ENCODE measurements at places on chromosomes 7 and 10. TPM values are rescaled to one million over a fixed set of nuclear protein-coding genes. Genes with fewer than 3 reads are reported as not detected.

GRCh38 chr7:137084607-137085380 lies 216.3 kb downstream of the CHRM2 start:
- no peaks in the 10 kb centered on the region for H3K36me3 ChIP-seq
- H3K27ac ChIP-seq: no peak overlapping the region
- DNase-seq: no peak

DNA sequence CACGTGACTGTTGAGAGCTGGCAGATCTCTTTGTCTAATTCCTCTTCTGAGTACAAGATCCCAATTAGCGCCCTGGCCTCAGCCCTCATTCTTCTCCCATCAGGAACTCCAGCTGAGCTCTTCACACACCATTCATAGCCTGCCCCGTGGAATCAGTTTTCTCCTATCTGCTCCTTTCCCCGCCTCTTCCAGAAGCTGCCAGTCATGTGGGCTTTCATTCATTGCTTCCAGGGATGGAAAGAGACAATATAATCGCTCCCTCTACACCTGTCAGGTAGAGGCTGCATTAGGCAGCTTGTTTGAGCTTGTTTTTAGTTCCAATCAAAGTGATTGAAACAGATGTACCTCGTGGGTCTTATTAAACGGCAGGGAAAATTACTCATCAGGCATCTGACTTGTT lies 515.8 kb downstream of the TYW1 start:
- no peak for DNase-seq
- no peaks in the 10 kb centered on the region for H3K27me3 ChIP-seq
- no peaks in the 10 kb centered on the region for H3K36me3 ChIP-seq
- no peak overlapping the region for H3K27ac ChIP-seq

DNA sequence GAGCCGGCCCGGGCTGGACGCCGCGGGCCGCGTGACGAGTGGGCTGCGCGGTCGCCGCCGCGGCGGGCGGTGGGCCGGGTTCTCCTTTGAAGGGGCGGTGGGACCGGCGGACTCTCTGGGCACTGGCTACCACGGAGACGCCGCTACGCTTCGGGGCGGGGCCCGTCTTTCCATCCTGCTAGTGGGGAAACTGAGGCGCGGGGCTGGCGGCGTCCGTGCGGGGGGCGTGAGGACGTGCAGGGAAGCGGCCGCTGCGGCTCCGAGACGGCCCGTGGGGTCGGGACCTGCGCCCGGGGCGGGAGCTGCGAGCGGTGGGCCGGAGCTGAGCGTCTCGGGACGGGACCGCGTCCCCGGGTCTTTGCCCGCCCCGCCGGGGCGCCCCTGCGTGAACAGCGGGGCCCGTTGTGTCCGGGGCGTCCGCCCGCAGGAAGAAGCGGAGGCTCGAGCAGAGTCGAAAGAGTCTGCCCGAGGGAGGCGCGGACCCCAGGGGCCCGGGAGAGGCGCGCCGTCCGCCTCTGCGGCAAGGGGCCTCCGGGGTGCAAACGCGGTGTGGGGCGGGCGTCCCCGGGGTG lies 548 bp upstream of the BNIP3 start:
- peaks cover 14% of the 10 kb centered on the region for H3K4me1 ChIP-seq
- H3K27me3 ChIP-seq: no peaks in the 10 kb centered on the region
- peak overlapping the region; percentile 61 for H3K27ac ChIP-seq
- peak overlapping the region; percentile 83 for H3K4me3 ChIP-seq
- DNase-seq: no peak

The GNAT3 gene
- not detected for total RNA-seq

The COL28A1 gene
- total RNA-seq: 6.8 TPM

GRCh38 chr10:77859200-77859864 lies 67.2 kb downstream of the DLG5 start:
- no peak overlapping the region for H3K27ac ChIP-seq
- no peak for DNase-seq
- no peaks in the 10 kb centered on the region for H3K4me1 ChIP-seq

DNA sequence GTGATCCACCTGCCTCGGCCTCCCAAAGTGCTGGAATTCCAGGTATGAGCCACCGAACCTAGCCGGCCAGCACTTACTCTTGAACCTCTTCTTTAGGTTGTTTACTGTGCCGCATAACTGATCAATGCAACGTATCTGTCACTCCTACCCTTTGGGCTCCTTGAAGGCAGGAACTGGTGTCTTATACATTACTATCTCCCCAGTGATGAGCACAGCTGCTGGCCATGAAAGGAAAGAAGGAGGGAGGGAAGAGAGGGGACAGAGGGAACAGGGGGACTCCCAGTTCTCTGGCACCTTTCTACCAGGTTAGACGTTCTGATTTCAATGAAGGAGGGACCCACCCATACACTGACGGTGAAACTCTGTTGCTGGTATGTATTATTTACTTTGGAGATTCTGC lies 111.8 kb upstream of the NANOS1 start:
- no peaks in the 10 kb centered on the region for H3K36me3 ChIP-seq
- H3K4me3 ChIP-seq: no peak overlapping the region
- H3K27me3 ChIP-seq: no peaks in the 10 kb centered on the region
- H3K27ac ChIP-seq: no peak overlapping the region
- DNase-seq: no peak
- no peaks in the 10 kb centered on the region for H3K4me1 ChIP-seq

DNA sequence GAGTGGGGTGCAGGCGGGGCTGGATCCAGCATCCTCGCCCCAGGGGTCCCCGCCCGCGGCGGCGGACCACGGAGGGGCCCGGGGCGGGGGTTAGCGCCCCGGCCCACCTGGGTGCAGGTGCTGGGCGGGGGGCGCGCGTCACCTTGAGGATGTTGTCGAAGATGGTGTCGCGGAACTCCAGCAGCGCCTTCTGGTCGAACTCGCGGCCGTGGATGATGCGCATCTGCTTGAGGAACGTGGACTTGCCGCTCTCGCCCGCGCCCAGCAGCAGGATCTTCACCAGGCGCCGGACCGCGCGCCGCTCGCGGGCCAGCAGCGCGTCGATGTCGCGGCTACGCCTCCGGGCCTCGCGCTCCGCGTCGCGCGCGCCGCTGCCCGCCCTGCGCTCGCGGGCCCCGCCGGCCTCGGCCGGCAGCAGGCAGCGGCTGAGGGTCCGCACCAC lies 376 bp downstream of the GNA12 start:
- peak overlapping the region; percentile 72 for H3K27ac ChIP-seq
- H3K4me1 ChIP-seq: peaks cover 11% of the 10 kb centered on the region
- DNase-seq: peak; percentile 43

DNA sequence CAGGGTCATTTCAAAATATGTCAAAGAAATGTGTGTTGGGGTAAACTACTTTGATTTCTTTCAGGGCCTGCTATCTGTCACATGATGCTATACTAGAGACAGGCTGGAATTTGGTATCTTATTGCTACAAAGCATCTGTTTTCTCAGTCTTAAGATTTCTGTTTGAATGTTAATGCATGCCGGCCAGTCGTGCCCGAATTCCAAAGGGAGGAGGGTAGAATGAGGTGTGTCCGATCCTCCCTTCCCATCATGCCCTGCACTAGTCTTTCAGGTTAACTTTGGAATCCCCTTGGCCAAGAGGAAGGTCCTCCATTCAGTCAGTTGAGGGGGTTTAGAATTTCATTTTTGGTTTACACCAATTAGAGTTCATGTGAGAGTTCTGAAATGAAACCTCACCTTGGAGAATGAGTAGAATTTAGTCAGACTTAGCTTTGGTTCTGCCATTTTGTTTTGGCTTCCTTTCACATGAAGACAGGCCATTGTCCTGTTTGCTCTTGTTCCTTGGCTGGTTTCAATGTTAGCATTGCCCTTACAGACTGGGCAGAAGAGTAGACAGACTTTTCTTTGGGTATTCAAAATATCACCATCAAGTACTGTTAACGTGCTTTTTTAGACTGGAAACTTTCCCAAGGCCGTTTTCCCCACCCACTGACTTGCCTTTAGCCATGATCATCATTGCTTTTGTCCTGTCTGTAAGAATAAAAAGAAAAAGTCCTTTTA lies 95.8 kb downstream of the CAMK1D start:
- H3K27ac ChIP-seq: peak overlapping the region; percentile 70
- H3K4me1 ChIP-seq: no peaks in the 10 kb centered on the region
- no peaks in the 10 kb centered on the region for H3K27me3 ChIP-seq
- no peak overlapping the region for H3K4me3 ChIP-seq
- DNase-seq: no peak

The MYO3A gene
- not detected for total RNA-seq

DNA sequence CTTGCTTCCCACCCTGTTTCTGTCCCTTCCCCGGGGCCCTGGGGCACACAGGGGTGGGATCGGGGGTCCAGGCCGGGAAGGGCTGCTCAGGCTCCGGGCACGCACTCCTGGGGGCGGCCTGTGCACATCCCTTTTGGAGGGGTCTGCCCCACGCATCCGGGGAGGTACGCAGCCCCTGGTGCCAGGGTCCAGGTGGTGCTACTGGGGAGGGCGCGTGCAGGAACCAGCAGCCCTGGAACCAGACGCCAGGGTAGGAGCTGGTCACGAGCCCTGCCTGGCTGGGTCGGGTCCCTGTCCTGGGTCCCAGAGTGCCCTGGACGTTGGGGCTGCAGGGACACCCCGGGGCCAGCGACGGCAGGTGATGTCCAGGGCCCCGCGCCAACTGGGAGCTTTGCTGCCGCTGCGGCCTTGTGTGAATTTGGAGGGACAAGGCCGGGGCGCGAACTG lies 53.4 kb downstream of the GLRX3 start:
- DNase-seq: no peak
- no peaks in the 10 kb centered on the region for H3K4me1 ChIP-seq
- no peaks in the 10 kb centered on the region for H3K36me3 ChIP-seq
- no peak overlapping the region for H3K4me3 ChIP-seq
- H3K27me3 ChIP-seq: no peaks in the 10 kb centered on the region
- H3K27ac ChIP-seq: no peak overlapping the region

The PLA2G12B gene
- total RNA-seq: not detected

- H3K4me1 ChIP-seq: no peaks in the 10 kb centered on the region
- no peaks in the 10 kb centered on the region for H3K27me3 ChIP-seq
- no peak for DNase-seq
- no peaks in the 10 kb centered on the region for H3K36me3 ChIP-seq
- no peak overlapping the region for H3K27ac ChIP-seq
These were observed 604.4 kb upstream of the LRRN3 start for GRCh38 chr7:110486549-110486948.

GRCh38 chr7:81031996-81032395 lies 113.1 kb upstream of the SEMA3C start:
- no peaks in the 10 kb centered on the region for H3K4me1 ChIP-seq
- no peak for DNase-seq
- no peaks in the 10 kb centered on the region for H3K27me3 ChIP-seq
- no peaks in the 10 kb centered on the region for H3K36me3 ChIP-seq
- H3K27ac ChIP-seq: no peak overlapping the region
- no peak overlapping the region for H3K4me3 ChIP-seq

GRCh38 chr7:96591900-96592676 lies 117.6 kb downstream of the SEM1 start:
- no peak overlapping the region for H3K4me3 ChIP-seq
- no peaks in the 10 kb centered on the region for H3K36me3 ChIP-seq
- no peak overlapping the region for H3K27ac ChIP-seq
- DNase-seq: no peak
- no peaks in the 10 kb centered on the region for H3K4me1 ChIP-seq
- no peaks in the 10 kb centered on the region for H3K27me3 ChIP-seq

DNA sequence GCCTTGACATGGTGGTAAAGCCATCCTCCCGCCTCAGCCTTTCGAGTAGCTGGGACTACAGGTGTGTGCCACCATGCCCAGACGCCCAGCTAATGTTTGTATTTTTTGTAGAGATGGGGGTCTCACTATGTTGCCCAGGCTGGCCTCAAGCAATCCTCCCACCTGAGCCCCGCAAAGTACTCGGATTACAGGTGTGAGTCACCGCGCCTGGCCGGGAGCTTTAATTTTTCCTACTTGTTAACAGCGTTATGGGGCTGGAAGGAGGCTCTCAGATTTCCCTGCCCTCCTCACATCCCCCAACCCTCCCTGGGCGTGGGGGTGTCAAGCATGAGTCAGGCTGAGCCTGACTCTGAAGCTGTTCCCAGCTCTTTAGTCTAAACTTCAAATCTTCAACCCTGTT lies 8.3 kb downstream of the ALKBH4 start:
- H3K27me3 ChIP-seq: no peaks in the 10 kb centered on the region
- H3K27ac ChIP-seq: no peak overlapping the region
- no peak for DNase-seq
- no peaks in the 10 kb centered on the region for H3K4me1 ChIP-seq

DNA sequence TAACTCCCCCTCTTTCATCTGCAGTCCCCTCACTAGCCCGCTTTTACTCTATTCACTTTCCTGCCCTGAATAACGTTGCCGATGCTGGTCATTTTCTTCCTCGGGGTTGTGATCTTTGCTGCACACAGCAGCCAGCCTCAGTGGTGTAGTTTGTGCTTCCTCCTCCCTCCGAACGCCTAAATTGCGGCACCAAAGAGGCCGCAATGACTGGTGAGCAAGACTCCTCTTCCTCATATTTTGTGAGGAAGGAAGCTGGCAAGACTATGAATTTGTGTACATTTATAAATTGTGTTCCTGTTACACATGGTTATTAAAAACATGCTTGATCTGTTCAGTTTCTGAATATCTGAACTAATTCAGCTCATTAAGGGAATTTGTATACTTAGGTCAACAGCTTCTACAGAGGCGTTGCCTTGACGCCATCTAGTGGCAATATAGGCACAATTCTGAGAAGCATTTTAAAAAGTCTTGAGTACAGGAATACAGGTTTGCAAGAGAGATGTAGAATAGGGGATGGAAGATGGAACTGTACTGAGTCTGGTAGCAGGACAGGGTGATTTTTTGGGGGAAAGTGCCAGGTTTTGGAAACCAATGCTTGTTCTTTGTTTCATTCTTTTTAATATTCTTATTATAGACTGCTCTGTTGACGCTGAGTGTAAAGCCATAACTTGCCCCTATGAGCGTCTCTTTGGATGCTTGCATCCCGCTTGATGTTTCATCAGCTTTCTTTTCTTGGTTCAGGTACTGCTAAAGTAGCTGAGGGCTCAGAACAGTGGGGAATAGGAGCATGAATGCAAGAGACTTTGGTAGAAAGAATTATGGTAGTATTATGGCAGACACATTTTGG lies 4.1 kb upstream of the TAS2R5 start:
- no peak for DNase-seq
- no peak overlapping the region for H3K27ac ChIP-seq
- H3K36me3 ChIP-seq: no peaks in the 10 kb centered on the region
- H3K27me3 ChIP-seq: no peaks in the 10 kb centered on the region

DNA sequence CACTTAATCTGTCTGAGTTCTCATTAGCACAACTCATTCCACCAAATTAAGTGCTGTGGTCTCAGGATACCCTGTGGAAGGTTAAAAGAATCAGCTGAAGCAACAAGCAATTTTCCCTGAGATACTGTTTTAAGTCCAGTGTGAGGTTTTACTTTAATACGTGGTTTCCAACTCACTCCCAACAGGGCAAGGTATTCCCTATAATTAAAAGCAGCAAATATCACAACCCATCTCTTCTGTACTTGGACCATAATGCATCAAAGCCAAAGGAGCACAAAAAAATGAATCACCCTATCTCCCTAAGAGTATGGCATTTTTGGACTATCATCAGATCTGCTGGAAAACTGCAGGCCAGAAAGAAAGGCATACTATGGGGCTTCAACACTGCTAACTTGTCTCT lies 4.9 kb downstream of the CADPS2 start:
- peak overlapping the region; percentile 41 for H3K27ac ChIP-seq
- no peaks in the 10 kb centered on the region for H3K36me3 ChIP-seq
- DNase-seq: no peak
- no peaks in the 10 kb centered on the region for H3K27me3 ChIP-seq
- peaks cover 4% of the 10 kb centered on the region for H3K4me1 ChIP-seq

The GFRA1 gene
- total RNA-seq: 52.1 TPM

All from uterus (tissue), 4 donors.